ENCODE measurements at places on chromosomes 2 and 18.

GRCh38 chr2:236867441-236868260, 218.0 kb upstream of the COPS8 start:
- no peak for DNase-seq

DNA sequence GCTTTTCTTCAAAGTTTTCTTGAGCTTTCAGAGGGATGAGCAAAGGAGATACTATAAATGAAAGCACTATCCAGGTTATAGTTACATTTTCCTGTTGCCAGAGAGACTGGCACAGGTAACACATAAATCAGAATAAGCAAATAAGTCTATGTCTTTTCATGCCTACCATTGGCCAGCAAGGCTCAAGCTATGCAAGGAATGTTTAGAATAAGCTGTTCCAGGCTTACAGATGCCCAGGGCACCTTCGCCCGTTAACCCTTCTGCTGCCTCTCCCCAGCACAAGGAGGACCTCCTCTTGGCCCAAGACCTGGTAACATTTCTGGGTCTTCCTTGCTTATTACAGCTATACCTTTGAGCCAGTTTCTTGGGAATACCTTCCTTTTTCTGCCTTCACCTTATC, 233.7 kb upstream of the MEIS1 start:
- no peak for DNase-seq

- DNase-seq, result no peak
Measured at GRCh38 chr2:10309286-10309685, 6.6 kb downstream of the HPCAL1 start.

DNA sequence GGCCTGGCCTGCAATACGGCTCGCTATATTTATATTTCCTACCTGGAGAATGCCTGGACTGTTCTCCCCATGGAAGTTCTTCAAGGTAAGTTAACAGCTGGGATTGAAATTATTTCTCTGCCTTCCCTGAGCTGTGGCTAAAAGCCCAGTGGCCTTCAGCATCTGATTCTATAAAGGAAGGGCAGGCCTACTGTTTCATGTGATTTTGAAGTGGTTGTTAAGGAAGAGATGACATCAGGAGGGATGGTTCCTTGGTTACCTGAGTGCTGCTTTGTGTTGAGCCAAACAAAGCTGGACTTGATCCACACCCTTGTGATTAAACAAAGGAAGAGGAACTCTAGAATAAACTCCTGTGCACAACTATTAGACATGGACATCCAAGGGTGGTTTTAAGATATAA, 61.6 kb downstream of the MFSD6 start:
- DNase-seq, result peak; percentile 58

DNA sequence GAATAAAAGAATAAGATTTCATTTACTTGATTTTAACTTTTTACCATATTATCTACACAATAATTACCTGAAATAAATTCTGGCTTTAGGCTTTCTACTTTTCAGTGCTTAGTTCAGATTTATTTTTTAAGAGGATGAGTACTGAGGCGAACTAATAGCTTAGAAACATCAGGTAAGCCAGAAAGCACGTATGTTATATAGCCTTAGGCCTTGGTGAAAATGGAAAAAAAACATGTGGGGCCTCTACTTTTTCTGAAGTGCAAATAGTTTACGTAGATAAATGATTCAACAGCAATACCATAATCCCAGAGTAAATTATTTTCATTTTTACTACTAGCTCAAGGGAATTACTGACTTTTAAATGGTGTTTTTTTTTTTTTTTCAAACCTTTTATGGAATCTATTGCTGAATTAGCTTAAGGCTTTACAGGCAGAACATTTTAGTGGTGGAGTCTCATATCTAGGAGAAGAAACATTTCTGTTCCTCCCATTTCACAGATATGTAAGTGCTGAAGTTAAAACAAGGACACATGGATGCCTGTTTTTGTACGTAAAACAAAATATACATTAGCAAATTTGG, 6.2 kb downstream of the CPS1 start:
- DNase-seq, result no peak

DNA sequence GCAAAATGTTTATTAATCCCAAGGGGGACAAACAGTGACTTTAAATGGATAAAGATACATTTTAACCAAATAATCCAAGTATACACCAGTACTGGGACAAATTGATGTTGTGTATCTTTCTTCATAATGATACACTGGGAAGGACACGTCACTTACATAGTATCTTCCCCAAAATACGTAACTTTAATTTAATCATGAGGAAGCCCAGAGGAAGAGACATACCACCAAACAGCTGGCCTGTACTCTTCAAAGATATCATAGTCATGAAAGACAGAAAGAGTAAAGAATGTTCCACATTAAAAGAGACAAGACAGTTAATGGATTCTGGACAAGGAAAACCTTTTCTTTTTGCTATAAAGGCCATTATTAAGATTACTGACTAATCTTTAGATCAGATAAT, 37.1 kb downstream of the AGFG1 start:
- DNase-seq, result no peak

DNA sequence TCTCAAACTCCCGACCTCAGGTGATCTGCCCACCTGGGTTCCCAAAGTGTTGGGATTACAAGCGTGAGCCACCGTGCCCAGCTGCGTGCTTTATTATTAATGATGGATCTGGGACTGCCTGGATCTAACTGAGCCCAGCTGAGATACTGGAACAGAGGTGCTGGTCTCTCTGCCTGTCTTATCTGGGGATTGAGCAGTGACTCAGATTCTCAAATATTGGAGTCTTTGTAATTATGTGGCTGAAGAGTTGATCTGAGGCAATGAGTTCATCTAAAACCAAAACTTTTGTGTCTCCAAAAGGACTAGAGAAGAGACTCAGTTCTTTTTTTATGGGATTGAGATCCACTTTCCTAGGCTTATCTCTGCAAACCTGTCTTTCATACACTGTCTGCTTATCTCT, 16.3 kb downstream of the PLEKHB2 start:
- DNase-seq, result no peak

GRCh38 chr2:64635976-64636911, 17.5 kb downstream of the SERTAD2 start:
- DNase-seq, result no peak

DNA sequence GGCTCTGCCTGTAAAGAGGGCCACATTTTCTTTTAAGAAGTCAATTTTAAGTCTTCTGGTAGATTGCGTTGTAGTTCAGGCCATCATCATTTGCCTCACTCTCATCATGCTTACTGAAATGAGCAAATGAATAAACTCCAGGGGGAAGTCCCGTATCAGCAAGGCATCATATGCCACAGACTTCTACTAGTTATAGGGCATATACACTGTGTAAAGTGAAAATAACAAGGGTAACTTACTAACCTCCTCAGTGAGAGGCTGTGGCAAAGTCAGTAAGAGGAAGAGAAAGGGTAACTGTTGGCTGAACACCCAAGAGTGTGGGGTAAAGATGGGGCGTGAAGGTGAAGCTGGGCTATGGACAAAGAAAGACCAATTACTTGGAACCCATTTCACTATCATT, 456.2 kb downstream of the SPAG16 start:
- DNase-seq, result no peak
